ENCODE measurements at places on chromosomes 2 and 18.

GRCh38 chr2:206993396-206993911 is 54.1 kb downstream of the CPO start:
- no peak for DNase-seq

- DNase-seq: no peak
These were observed 40.6 kb upstream of the MRPL19 start for GRCh38 chr2:75605770-75606529.

DNA sequence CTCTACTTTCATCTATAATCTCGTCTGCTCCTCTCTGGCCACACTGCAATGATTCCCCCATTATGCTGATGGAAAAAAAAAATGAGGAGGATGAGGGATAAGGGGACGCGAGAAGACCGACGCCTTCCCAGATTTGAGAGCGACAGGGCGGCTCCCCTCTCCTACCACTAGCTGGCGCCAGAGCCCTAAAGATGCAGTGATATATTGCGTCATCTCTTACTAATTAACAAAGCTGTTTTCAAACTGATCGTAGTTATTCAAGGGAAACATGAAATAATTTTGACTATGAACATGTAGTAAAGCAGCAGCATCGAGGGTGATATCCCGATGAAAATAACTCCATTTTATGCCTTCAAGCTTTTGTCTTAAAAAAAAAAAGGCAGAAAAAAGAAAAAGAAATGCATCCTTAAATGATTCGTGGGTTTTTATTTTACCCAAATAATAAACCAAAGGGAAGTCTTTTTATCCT is 48.0 kb upstream of the HNRNPA3 start:
- DNase-seq: peak; percentile 69

GRCh38 chr2:211085056-211085680 is 528.8 kb downstream of the CPS1 start:
- DNase-seq: no peak

- DNase-seq: no peak
These were observed 145.2 kb downstream of the PIK3C3 start for GRCh38 chr18:42100248-42100647.

DNA sequence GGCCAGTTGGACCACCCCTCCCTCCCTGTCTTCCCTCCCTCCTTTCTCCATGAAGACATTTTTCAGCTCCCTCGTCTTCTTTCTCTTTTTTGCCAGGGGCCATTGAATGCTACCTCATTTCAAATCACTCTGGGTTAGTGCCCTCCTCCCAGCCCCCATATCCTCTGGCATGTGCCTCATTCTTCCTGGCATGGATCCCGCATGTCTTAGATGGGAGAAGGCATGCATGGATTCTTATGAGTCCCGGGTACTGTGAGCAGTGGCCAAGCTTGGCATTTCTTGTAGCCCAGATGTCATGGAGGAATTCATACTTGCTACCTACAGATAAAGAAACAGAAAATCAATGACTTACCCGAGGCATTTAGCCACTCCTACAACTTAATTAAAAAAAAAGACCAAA is 9.0 kb upstream of the HAAO start:
- DNase-seq: no peak

GRCh38 chr18:65425366-65425765 is 325.4 kb upstream of the CDH7 start:
- no peak for DNase-seq

GRCh38 chr2:40642237-40642636 is 190.3 kb upstream of the SLC8A1 start:
- DNase-seq: no peak

- DNase-seq: no peak
These were observed 82.6 kb upstream of the GLI2 start for GRCh38 chr2:120653046-120653445.

DNA sequence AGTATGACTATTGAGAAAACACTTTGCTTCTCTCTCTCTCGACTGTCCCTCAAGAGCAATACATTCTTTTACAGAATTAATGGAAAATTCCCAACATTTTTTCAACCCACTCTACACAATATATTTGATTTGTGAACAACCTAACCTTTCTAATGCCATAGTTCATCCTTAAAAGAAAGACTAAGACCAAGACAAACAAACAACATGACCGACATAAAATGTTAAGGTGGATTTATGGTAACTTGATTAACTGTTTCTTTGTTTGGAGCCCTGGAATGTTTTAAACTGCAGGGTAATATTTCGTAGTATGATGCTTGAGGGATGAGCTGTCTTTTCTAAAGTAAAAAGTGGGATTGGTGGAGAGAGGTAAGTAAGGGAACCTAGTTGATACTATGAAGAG is 738.2 kb downstream of the MBD2 start:
- DNase-seq: no peak

DNA sequence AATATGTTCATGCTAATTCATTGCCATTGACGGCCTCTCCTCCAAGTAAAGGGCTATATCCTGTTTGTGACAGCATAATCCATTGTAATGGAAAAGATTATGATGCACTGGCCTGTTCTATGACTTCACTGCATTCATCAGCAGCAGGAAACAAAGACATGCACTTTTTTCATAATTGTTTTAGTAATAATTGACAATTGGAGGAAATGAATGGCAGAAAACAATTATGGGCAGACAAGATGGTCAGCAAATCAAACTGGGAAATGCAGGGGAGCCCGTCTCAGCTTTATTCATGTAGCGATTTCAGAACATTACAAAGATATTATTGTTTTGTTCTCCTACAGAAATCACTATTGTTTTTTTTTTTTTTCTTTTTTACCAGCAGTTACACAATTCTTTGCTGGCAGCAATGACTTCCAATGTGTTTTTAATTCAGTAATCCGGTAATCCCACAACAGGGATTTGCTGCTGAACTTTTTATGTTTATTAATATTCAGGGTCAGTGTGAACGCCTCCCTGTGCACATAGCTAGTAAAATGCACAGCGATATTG is 33.8 kb upstream of the RASGRP3 start:
- DNase-seq: no peak

DNA sequence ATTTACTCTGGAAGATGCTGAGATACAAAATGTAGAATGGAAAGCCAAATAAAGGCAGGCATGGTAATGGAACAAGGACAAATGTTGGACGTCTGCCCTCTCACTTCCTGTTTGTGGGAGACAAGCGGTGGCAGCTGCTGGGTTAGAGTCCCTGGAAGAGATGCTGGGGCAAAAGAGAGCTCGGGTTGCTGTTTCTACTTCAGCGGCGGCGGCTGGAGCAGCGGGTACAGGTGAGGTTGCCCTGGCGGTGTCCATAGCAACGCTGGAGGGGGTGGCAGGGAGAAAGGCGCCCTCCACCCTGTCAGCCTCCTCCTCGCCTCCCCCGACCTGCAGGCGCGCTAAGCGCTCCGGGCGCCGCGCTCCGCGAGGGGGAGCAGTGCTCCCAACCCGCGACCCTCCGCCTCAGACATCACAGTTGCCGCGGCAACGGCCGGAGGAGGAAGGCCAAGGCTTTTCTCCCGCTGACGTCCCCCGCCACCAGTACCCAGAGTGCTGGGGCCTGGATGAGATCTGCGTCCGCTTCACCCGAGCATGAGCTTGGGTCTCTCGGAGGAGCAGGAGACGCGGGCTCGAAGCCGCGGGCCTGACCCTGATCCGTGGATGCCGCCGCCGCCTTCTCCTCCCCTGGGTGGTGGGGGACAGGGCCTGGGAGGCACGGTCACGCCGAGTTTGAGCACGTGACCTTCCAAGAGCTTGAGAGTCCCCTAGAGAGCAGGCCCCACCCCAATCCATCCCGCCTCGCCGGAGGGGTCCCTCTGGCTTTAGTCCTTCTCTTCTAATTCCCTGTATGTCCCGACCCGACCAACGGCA is 65.6 kb downstream of the NOL4 start:
- DNase-seq: no peak

GRCh38 chr18:3151399-3152264 is 68.1 kb downstream of the MYOM1 start:
- DNase-seq: no peak

DNA sequence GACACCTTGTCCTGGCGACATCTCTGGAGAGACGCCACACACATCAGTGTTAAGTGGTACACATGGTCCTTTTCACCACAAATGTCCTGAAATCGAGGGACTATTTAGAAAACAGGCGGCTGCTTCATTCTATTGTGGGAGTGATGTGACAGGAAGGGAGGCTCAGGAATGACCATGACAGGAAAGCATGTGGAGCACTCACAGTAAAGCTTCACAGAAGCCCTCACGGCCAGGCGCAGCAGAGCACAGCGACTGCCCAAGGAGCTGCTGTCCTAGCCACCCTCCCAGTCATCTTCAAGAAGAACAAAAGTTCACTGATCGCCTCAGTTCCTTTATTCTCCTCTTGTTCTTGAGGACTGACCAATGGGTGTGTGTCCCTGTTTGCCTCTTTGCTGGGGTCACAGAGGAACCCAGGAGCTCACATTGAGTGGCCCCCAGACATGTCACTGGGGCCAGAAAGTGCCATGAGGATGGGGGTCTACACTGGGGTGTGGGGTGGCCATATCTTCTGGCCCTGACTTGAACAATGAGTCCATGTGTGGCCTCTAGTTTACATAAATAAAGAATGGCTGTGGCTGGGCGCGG is 84.6 kb upstream of the RANBP2 start:
- no peak for DNase-seq

DNA sequence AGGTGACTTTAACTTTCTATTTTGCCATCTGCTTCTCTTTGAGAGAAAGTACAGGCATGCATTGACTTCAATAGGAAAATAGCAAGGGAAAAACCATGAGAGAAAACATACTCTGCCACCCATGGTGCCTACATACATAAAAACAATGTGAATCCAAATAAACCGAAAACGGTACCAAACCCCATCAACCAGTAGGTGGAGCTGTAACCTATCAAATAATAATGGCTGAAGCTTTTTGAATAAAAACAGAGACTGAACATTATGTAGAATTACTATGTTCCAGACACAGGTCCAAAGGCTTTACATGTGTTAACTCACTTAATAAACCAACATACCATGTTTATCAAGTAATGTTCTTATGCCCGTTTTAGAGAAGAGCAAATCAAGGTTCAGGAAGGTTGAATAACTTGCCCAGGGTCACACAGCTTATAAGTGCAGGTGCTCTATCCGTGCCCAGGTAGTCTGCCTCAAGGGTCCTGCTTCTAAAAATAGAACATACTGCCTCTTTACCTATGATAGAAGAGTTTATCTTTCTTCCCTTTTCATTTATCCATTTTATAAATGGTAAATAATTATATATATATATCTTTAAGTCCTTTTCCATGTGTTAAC is 293.9 kb upstream of the SYT4 start:
- DNase-seq: no peak

GRCh38 chr2:33363325-33364298 is 112.8 kb upstream of the RASGRP3 start:
- DNase-seq: no peak

- no peak for DNase-seq
These were observed 452.1 kb downstream of the TXNL1 start for GRCh38 chr18:56186319-56186718.

- DNase-seq: no peak
These were observed 121.7 kb downstream of the LYPD6B start for GRCh38 chr2:149160195-149160594.

DNA sequence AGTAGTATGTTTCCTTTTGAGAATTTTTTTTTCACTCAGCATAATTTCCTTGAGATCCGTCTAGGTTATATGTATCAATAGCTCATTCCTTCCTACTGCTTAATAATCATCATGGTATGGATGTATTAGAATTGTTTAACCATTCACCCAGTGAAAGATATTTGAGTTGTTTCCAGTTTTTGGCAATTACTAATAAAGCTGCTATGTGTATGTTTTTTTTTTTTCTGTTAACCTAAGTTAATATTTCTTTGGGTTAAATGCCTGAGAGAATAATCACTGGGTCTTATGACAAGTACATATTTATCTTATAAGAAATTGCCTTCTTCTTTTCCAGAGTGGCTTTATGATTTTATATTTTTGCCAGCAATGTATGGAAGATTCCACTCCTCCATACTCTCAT is 96.4 kb upstream of the ST6GAL2 start:
- DNase-seq: no peak

DNA sequence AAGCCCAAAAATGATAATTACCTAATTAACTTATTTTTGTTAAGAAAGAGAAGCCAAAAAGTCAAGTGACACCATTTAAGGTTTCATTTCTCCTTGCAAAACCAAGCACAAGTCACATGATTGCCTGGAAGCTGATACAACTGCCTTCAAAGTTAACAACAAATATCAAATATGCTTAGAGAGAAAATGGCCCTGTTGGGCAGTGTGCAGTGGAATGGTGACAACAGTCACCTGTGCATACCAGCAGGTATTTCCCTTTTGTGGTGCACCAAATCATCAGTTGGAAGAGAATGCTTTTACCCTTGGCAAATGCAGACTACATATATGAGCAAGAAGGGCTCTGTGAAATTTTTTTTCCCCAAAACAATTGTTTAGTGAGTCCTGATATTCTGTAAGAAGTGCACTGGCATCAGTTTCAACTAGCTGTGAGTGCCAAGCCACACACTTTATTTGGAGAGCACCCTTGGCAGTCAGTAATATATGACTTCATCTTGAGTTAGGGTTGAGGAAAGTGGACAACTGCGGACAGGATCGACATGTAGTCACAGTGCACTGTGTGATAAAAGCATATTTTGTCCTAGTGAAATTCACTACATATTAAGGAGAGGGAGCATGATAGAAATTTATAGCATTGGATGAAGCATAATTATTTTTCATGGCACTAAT is 74.9 kb upstream of the DOCK10 start:
- no peak for DNase-seq

DNA sequence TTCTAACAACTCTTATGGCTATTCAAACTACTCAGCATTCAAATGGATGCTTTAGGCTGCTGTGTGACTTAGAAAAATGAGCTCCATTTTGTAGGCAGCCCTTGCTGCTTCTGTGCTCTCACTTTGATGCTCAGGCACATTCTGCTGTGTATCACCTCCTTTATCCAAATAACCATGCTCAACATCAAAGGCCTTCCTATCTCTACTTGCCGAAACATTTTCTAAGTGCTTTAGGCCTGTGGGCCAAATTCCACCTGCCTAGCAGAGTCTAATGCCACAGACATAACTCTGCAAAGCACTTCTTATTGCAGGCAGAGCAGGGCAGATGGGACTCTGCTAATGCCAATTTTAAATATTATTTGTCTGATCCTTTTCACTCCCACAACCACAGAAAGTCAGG is 397.4 kb downstream of the RND3 start:
- DNase-seq: no peak

All from stimulated activated CD8-positive, alpha-beta memory T cell treated with anti-CD3 and anti-CD28 coated beads, Interleukin-4, amount 100 ng/mL, for 4 hours (primary cell).